PC-9 (cell line): ENCODE measurements at places on chromosomes 4 and X. TPM values are rescaled to one million over a fixed set of nuclear protein-coding genes. Genes with fewer than 3 reads are reported as not detected.

Gene TMEM144
- 9.2 and 13.4 TPM in 2 replicates for total RNA-seq

Gene CENPU
- total RNA-seq, result 25.5 and 47.7 TPM in 2 replicates

Gene TEX13C
- total RNA-seq, result not detected in 2 replicates

Gene MAB21L2
- not detected in 2 replicates for total RNA-seq

Gene SCRG1
- total RNA-seq, result not detected in 2 replicates

- H3K27ac ChIP-seq, result no peak overlapping the region
- no peak for DNase-seq
- H3K4me1 ChIP-seq, result no peaks in the 10 kb centered on the region
Measured at GRCh38 chrX:138775517-138775916, 64.0 kb upstream of the FGF13 start.

DNA sequence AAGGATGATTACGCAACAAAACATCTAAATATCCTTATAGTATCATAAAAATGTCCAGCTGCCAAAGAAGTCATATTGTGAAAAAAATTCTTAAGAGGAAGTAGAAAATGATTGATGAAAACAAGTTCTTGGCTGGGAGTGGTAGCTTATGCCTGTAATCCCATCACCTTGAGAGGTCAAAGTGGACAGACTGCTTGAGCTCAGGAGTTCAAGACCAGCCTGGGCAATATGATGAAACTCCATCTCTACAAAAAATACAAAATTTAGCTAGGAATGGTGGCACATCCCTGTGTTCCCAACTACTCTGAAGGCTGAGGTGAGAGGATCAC lies 577.6 kb downstream of the KLHL13 start:
- no peak for DNase-seq
- H3K4me3 ChIP-seq, result no peak overlapping the region
- no peaks in the 10 kb centered on the region for H3K36me3 ChIP-seq
- no peaks in the 10 kb centered on the region for H3K4me1 ChIP-seq

DNA sequence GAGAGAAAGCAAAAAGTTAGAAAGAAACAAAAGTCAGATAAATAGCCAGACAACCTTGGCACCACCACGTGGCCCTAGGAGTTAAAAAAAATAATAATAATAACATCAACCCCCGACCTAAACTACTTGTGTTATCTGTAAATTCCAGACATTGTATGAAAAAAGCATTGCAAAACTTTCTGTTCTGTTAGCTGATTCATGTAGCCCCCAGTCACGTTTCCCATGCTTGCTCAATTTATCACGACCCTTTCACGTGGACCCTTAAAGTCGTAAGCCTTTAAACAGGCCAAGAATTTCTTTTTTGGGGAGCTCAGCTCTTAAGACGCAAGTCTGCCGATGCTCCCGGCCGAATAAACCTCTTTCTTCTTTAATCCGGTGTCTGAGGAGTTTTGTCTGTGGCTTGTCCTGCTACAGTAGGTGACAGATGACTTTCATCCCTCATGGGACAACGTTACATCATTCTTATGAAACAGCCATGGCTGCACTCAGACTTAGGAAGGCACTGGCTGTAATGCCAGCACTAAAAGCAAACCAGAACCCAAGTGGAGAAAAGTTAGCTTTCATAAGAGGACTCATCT lies 520 bp downstream of the ACOX3 start:
- peak overlapping the region; percentile 82 for H3K4me3 ChIP-seq
- DNase-seq, result no peak
- H3K36me3 ChIP-seq, result 0 out of 2 replicates have a peak, but pooled peaks cover 3% of the 10 kb centered on the region
- peak overlapping the region; percentile 93 for H3K27ac ChIP-seq

GRCh38 chr4:8317474-8317873 lies 47.9 kb downstream of the HTRA3 start:
- no peak for DNase-seq
- H3K4me3 ChIP-seq, result no peak overlapping the region
- H3K36me3 ChIP-seq, result no peaks in the 10 kb centered on the region
- peaks cover 24% of the 10 kb centered on the region for H3K4me1 ChIP-seq
